ENCODE measurements at places on chromosomes 7 and 10. TPM values are rescaled to one million over a fixed set of nuclear protein-coding genes. Genes with fewer than 3 reads are reported as not detected.

HECW1 gene
- 6.1 TPM for total RNA-seq

SUGCT gene
- 16.5 TPM for total RNA-seq

GNGT1 gene
- not detected for total RNA-seq

BMPER gene
- 12.2 TPM for total RNA-seq

BMS1 gene
- total RNA-seq: 13.9 TPM

ACTL6B gene
- total RNA-seq: not detected

- H3K4me3 ChIP-seq: no peak overlapping the region
- no peaks in the 10 kb centered on the region for H3K36me3 ChIP-seq
- H3K27me3 ChIP-seq: no peaks in the 10 kb centered on the region
Observed at GRCh38 chr10:6503171-6503570, 76.9 kb downstream of the PRKCQ start.

- no peak overlapping the region for H3K27ac ChIP-seq
- no peak overlapping the region for H3K4me3 ChIP-seq
- DNase-seq: peak; percentile 91
- H3K36me3 ChIP-seq: no peaks in the 10 kb centered on the region
- no peaks in the 10 kb centered on the region for H3K27me3 ChIP-seq
Observed at GRCh38 chr10:3754727-3755439, 30.1 kb downstream of the KLF6 start.

DNA sequence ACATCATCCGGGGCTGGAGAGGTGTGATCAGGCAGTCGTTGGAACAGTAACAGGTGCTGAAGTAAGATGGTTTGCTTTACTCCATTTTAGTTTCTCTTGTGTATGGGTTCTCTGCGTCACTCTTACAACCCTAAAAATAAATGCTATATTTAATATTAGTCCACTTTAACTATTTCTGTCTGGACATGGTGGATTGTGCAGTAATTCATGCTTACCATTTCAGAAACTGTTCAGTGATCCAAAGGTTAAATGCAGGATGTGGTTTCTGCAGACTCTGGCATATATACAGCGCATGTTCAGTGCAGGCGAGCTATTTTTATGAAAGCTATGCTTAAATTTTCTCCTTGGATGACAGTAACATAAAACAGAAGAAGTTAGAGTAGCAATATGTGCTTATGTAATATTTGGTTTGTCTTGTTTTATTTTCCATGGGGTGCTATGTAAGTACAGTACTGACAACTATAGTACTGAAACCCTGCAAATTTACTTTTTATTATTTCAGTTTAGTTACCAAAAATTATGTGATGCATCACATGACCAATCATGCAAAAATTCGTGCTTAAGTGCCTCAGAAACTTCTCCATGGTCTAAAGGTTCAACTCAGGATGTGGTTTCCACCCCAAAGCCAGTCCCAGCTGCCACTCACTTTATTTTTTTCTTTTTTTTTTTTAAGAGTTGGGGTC is 46.6 kb upstream of the GRID1 start:
- H3K27me3 ChIP-seq: no peaks in the 10 kb centered on the region
- DNase-seq: peak; percentile 57
- no peak overlapping the region for H3K27ac ChIP-seq
- H3K36me3 ChIP-seq: no peaks in the 10 kb centered on the region
- H3K4me3 ChIP-seq: no peak overlapping the region

GRCh38 chr10:22105270-22105669 is 101.7 kb upstream of the DNAJC1 start:
- H3K27me3 ChIP-seq: no peaks in the 10 kb centered on the region
- no peak overlapping the region for H3K4me3 ChIP-seq

DNA sequence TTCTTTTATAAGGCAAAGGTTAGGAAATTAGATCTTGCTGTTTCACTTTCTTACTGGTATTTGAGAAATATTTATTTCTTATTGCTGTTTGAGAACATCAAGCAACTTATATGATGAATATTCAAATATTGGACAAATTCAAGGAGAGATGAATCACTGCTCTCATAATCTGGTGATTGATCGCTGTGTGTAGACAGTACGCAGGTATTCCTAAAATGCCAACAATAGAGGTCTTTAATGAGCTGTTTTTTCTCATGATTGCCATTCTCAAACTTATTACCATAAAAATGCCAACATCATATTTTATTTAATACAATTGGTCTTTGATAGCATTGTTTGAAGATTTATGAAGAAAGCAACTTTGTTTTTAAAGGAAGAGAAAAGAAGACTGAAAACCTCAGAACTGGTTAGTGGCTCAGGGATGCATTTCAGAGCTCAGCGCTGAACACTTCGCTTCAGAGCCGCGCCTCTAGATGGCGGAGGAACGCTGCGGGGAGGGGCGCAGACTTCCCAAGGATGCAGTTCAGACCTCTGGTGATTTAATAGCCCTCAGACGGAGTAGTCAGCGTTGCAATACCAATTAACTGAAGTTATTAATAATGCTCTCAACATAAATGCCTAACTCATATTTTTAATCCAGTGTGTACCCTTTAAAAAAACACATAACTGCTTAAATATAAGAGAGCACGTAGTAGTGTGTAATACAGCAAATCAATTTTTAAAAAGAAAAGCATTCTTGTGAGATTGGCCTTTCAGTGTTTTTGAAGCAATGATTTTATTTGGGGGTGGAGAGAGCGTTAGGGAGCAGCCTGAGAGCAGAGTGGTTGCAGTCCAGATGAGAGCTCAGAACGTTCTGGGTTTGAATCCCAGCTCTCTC is 38.5 kb upstream of the STEAP4 start:
- no peaks in the 10 kb centered on the region for H3K36me3 ChIP-seq
- H3K27ac ChIP-seq: no peak overlapping the region
- no peak overlapping the region for H3K4me3 ChIP-seq

DNA sequence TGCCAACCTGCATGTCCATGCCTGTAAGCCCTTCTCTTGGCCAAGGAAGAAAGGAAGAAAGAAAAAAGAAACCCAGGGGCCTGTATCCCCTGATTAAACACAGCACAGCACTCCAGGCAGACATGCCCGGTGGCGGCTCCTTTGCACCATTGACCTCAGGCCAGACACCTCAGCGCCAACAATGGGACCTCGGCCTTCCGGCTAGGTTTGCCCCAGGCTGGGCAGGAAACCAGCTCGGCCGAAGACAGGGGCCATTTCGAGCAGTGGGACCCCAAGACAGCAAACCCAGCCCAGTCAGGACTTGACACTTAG is 2.8 kb downstream of the HOXA10 start:
- no peaks in the 10 kb centered on the region for H3K4me1 ChIP-seq
- H3K36me3 ChIP-seq: no peaks in the 10 kb centered on the region
- H3K27ac ChIP-seq: no peak overlapping the region
- DNase-seq: no peak
- peaks cover 88% of the 10 kb centered on the region for H3K27me3 ChIP-seq

GRCh38 chr7:87028636-87029035 is 30.8 kb downstream of the ELAPOR2 start:
- no peaks in the 10 kb centered on the region for H3K27me3 ChIP-seq
- no peak for DNase-seq
- no peak overlapping the region for H3K4me3 ChIP-seq
- no peaks in the 10 kb centered on the region for H3K4me1 ChIP-seq

DNA sequence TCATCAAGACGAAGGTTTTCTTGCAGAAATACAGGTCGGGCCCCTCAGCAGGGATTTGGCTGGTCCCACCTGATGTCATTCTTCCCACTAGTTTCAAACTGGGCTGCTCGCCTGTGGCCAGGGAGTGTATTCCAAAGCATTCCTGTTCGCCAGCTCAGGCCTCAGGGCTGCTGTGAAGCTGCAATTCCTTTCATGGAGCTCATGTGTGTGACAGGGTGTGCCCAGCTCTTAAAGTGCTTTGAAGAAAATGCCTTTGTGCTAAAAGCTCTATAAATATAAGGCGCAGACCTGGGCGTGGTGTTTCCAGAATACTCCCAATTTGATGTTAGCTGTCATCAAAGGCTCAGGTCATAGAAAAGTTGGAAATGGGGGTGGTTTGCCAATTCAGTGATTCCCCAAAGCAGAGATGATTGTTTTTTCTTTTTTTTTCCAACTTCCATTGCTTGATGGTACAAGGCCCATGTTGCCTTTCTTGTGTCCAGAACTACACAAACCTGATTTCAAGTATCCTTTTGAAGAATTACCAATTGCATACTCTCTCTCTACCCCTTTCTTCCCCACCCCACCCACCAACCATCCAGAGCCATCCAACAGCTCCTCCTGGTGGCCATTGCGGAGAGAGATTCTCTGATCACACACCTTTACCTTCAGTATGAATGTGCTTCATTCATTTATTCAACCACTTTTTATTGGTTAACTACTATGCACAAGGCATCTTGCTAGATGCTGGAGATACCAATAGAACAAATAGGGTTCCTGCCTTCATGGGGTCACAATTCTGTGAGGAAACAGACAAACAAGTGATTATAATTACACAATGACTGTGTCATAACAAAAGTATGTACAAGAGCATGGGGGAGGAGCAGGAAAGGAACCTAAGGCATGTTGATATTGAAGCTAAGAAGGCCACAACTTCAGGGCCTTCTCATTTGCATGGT is 297.3 kb upstream of the LYZL1 start:
- DNase-seq: peak; percentile 95
- no peak overlapping the region for H3K27ac ChIP-seq
- H3K27me3 ChIP-seq: no peaks in the 10 kb centered on the region
- no peak overlapping the region for H3K4me3 ChIP-seq

- H3K27ac ChIP-seq: no peak overlapping the region
- no peak overlapping the region for H3K4me3 ChIP-seq
- DNase-seq: peak; percentile 42
- peaks cover 9% of the 10 kb centered on the region for H3K36me3 ChIP-seq
- H3K27me3 ChIP-seq: no peaks in the 10 kb centered on the region
Observed at GRCh38 chr7:151472644-151473380, 32.9 kb upstream of the CRYGN start.

GRCh38 chr10:13327534-13327933 is 20.6 kb downstream of the SEPHS1 start:
- no peak for DNase-seq
- no peaks in the 10 kb centered on the region for H3K4me1 ChIP-seq
- no peak overlapping the region for H3K4me3 ChIP-seq
- H3K36me3 ChIP-seq: peaks cover 6% of the 10 kb centered on the region
- H3K27me3 ChIP-seq: no peaks in the 10 kb centered on the region
- H3K27ac ChIP-seq: no peak overlapping the region

- DNase-seq: peak; percentile 89
- H3K36me3 ChIP-seq: no peaks in the 10 kb centered on the region
- H3K4me1 ChIP-seq: peaks cover 13% of the 10 kb centered on the region
- H3K27me3 ChIP-seq: no peaks in the 10 kb centered on the region
- peak overlapping the region; percentile 79 for H3K27ac ChIP-seq
- no peak overlapping the region for H3K4me3 ChIP-seq
Observed at GRCh38 chr7:117269886-117270285, 53.0 kb downstream of the WNT2 start.

DNA sequence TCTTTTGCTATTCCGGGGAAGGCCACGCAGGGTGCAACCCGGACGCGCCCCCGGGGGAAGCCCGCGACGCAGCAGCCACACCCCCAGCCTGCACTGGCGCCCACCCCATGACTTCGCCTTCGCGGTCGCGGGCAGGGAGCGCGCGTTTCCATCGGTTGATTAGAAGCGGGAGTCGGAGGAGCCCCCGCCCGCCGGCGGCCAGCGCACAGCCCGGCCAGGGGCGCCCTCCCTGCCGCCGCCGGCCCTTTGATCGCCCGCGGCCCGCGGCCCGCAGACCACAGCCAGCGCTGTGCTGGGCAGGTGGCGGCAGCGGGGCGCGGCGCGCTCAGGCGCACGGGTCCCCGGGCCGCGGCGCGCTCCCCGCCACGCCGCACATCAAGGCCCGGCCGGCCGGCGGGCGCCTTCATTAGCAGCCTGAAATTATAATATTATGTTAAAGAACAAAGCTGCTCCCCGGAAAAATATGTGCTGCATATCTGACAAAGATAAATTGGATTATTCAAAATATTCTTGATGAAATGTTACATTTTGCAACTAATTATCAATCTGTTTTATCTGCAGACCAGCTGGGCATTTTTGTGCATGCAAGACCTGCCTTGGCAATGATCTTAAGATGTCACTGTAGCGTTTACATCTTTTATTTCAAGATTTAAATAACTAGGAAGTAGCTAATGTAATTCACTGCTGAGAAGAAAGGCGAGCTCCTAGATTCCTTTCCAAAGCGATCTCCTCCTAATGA is 160.7 kb upstream of the MKI67 start:
- H3K27me3 ChIP-seq: no peaks in the 10 kb centered on the region
- H3K27ac ChIP-seq: no peak overlapping the region
- DNase-seq: no peak
- H3K4me3 ChIP-seq: no peak overlapping the region
- no peaks in the 10 kb centered on the region for H3K4me1 ChIP-seq

DNA sequence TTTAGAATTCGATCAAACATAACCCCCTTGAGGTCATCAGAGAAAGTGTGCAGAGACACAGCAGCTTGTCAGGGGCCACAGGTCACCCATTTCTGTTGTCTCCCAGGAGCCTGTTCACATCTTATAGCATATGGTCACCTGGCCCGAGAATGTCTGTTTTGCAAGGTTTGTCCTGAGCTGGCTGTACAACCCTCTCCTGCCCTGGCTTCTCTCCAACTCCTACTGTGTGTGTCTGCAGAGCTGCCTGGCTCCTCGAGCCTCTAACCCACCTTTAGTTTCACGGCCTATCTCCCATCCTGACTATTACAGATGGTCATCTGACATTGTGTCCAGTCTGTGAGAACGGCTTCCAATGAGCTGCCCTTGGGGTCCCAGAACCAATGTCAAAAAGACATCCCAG is 683.4 kb downstream of the SDK1 start:
- no peaks in the 10 kb centered on the region for H3K36me3 ChIP-seq
- no peaks in the 10 kb centered on the region for H3K27me3 ChIP-seq
- DNase-seq: no peak
- no peaks in the 10 kb centered on the region for H3K4me1 ChIP-seq
- H3K27ac ChIP-seq: no peak overlapping the region

Data from fibroblast of lung (primary cell).